ENCODE measurements at places on chromosomes 7 and 10. TPM values are rescaled to one million over a fixed set of nuclear protein-coding genes. Genes with fewer than 3 reads are reported as not detected.

GRCh38 chr7:86958380-86958779 is 101.1 kb downstream of the ELAPOR2 start:
- DNase-seq, result no peak

DNA sequence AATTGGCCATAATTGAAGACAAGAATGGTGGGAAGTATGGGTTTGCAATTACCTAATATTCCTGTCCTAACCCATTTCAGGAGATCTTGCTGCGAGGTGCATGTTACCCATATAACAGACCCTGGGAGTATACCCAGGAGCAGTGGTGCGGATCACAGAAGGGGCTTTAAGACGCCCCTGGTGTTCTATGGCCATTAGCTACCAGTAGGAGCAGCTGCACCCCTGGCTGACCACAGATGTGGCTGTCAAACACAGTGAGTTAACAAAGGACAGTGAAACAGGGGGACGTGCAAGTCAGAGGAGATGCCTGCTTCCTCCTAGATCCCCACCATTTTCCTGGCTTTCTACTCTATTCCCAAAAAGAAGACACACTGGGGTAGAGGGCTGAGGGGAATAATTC is 25.2 kb downstream of the AOC1 start:
- no peak for DNase-seq

- no peak for DNase-seq
Observed at GRCh38 chr10:133016493-133017202, 71.1 kb upstream of the ADGRA1 start.

GRCh38 chr7:4621396-4621795 is 60.7 kb upstream of the FOXK1 start:
- no peak for DNase-seq

- DNase-seq, result no peak
Observed at GRCh38 chr10:18737236-18737635, 78.0 kb downstream of the ARL5B start.

GRCh38 chr7:111753968-111754367 is 191.7 kb upstream of the IMMP2L start:
- no peak for DNase-seq

GRCh38 chr10:110803830-110804338 is 67.8 kb upstream of the PDCD4 start:
- DNase-seq, result no peak

DNA sequence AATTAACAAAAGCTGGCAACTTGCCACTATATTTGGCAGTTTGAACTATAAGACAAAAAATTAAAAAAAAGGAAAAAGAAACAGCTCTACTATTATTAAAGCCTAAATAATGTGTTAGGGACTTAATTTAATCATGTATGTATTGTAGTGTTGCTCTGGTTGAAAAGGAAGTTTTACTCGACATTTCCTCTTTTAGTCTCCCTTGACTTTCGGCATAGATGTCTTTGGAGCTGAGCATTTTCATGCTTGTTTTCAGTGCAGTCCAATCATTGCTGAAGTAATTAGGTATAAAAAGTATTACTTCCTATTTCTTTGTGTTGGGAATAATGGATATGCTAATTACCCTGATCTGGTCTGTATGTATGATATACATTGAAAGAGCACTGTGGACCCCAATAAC is 216.8 kb upstream of the KLF6 start:
- no peak for DNase-seq

DNA sequence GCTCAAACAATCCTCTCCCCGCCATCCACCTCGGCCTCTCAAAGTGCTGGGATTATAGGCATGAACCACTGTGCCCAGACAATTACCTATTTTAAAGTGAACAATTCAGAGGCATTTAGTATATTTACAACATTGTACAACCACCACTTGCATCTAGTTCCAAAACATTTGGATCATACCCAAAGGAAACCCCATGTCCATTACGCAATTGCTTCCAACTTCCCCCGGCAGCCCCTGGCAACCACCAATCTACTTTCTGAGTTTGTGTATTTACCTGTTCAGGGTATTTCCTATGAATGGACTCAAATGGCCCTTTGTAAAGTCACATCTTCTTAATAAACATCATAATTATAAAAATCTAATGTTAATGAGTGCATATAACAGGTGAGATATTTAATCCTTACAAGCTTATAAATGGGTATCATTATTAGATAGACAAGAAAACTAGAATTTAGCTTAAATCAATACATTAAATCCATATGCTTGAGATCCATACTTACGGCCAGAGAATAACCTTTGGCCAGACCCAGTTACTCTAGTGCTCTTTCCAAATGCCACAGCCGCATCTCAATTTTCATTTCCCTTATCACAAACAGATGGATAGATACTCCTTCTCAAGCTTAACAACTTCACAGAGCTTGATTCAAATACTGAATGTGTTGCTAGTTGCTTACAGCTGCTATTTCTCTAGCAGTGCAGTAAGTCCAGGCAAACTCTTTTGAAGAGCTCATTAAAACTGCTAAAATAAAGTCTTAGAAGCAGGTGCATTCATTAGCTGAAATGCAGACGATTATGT is 133.4 kb upstream of the MKLN1 start:
- DNase-seq, result no peak

DNA sequence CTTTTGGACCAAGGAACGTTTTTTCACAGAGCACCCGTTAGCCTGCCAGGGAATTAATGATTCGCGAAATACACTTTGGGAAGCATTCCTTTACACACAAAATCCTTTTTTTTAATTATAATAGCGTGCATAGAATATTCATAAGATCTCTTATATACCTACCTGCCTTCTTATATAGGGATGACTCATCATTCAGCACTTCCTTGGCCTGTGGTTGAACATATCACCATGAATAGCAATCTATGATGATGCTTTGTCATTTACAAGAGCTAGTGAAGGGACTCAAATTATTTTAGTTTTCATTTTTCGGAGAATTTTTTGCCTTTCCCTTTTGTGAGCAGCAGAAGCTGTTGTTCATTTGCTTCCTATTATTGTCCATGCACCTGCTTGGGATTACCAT is 97.0 kb downstream of the CDH23 start:
- DNase-seq, result no peak

GRCh38 chr7:140402178-140402835 is 1.6 kb upstream of the RAB19 start:
- no peak for DNase-seq

DNA sequence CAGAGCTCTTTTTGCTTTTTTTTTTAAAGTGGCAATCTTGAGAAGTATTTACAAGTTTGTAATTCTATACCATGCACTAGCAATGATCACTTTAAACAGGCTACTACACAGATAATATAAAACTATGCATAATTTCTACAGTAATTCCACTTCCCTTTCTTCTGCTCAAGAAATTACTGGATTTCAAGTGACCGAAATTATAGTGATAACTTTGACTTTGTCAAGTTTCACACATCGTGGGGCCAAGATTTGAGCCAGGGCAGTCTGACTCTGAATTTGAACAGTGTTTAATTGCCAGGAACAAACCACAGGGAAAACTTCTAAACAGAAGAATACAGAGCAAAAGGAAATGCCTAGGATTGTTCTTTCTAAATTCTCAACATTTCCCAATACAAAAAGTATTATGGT is 288.3 kb upstream of the MKLN1 start:
- no peak for DNase-seq

GRCh38 chr7:72326365-72326764 is 85.8 kb downstream of the CALN1 start:
- DNase-seq, result no peak

- no peak for DNase-seq
Observed at GRCh38 chr7:30674420-30674819, 7.8 kb downstream of the CRHR2 start.

Gene XRCC2
- total RNA-seq, result 13.8 TPM

Gene COL26A1
- total RNA-seq, result not detected

Gene PTF1A
- not detected for total RNA-seq

Gene ACTL6B
- total RNA-seq, result not detected

Gene GUSB
- total RNA-seq, result 55.0 TPM

Gene SLIT1
- 0.65 TPM for total RNA-seq
